DMS 273 treated with DMSO at 0.1 percent for 48 hours (cell line): ENCODE measurements at places on chromosomes 3 and 15.

DNA sequence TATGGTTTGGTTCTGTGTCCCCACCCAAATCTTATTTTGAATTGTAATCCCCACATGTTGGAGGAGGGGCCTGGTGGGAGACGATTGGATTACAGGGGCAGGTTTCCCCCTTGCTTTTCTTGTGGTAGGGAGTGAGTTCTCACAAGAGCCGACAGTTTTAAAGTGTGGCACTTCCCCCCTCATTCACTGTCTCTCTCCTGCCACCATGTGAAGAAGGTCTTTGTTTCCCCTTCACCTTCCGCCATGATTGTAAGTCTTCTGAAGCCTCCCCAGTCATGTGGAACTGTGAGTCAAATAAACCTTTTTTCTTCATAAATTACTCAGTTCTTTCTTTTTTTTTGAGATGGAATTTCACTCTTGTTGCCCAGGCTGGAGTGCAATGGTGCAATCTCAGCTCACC lies 124.9 kb downstream of the IQCH start:
- no peak for DNase-seq

DNA sequence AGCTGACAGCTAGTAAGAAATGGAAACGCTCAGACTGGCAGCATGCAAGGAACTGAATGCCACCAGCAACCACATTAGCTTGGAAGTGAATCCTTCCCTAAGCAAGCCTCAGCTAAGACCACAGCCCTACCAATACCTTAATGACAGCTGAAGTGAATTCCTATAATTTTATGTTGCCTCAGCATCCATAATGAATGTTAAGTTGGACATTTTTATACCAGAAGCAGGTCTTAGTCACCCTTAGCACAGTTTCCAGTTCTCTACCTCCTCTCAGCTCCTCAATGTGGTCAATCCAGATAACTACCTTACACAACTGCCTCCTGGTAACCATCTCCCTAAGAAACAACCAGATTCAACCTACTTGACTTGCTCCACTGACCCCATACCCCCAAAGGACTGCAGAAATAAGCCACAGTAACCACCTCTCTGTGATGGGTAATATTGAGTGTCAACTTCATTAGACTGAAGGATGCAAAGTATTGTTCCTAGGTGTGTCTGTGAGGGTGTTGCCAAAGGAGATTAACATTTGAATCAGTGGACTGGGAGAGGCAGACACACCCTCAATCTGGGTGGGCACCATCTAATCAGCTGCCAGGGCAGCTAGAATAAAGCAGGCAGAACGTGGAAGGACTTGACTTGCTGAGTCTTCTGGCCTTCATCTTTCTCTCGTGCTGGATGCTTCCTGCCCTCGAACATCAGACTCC lies 33.5 kb downstream of the NEDD4 start:
- DNase-seq: no peak

DNA sequence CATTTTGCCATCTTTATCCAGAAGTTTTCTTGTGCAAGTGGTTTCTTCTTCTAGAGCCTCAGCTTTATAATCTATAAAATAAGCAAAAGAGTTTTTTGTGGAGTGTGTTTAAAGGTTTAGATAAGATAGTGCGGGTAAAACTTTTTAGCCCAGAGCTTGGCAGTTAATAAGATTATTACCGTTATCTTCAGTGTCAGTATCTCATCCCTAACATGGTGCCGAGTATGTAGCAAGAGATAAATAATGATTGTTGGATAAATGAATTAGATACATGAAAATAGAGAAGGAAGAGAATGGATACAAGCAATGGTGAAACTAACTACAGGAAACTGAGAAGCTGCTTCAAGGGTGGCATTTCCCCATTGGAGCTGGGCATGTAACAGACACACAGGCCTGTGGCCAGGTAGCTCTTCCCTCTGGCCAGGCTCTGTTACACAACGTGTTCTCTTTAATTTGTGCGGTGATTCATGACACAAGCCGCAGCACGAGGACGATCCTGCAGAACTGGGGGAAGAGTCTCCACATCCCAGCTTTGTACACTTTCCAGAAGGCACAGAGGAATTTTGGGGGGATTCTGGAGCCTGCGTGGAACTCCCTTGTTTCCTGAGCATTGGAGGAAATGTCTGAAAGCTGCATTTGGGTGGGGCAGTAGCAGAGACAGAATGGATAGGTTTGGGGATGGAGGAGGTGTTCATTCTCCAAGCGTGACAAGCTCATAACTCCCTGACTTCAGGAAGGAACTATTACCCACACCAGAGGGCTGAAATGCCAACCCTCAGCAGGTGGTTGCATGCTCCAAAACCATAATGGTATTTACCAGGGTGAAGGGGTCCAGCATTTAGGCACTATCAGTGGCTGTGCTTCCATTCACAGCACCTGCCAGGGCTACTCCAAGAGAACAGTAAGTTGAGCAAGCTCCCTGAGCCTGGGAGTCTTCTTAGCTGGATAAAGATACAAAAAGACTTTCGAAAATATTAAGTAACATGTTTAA lies 14.2 kb upstream of the ST6GAL1 start:
- no peak for DNase-seq

GRCh38 chr3:32700244-32700643 lies 15.3 kb downstream of the CNOT10 start:
- DNase-seq: no peak

DNA sequence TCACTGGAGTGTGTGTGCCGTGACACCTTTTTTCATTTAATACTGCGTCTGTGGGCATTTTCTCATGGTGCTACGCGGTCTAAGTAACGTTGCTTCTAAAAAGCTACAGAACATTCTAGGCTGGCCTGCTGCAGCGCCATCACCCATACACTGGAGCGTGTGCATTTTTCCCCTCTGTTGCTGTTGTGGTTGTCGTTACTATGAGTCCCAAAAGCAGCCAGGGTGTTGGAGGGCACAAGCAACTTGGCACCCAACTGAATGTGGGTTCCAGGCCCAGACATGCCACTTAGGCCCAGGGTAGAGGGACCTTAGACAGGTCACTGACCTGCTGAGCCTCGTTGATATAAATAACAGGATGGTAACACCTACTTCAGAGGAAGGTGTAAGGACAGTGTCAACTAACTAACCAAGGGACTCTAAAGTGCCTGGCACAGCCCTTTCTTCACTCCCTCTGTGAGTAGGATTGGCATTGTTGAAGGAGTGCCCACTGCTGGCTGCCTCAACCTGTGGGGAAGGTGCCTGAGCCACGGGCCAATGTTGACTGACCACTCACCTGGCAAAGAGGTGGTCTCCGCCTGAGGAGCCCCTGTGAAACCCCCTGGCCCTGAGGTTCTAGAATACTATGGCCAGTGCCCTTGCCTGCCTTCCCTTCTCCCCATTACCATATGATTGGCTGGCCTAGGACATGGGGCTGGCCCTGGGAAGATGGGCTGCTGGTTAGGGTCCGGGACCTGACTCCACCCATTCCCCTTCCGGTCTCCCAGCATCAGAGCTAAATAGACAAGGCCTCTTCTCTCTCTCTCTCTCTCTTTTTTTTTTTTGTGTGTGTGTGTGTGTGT lies 3.5 kb downstream of the CSK start:
- DNase-seq: no peak

GRCh38 chr3:175374705-175375104 lies 515.6 kb downstream of the NAALADL2 start:
- DNase-seq: no peak

DNA sequence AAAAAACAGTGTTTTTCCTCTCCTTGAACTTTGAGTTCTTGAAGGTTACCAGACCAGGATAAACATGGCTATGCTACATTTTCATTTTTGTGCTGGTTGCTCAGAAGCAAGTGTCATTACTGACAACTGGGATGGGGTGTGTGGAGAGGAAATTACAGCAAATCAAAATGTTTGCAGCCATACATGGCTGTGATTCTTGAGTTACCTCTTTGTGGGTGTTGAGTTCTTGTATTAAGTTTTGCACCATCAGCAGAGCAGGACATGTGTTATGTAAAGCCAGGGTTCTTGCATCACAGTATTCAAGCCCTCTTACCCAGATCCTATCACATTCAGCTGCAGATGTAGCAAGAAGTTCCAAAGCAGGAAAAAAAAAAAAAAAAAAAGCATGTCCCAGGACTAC lies 53.9 kb upstream of the ATOSA start:
- DNase-seq: no peak

DNA sequence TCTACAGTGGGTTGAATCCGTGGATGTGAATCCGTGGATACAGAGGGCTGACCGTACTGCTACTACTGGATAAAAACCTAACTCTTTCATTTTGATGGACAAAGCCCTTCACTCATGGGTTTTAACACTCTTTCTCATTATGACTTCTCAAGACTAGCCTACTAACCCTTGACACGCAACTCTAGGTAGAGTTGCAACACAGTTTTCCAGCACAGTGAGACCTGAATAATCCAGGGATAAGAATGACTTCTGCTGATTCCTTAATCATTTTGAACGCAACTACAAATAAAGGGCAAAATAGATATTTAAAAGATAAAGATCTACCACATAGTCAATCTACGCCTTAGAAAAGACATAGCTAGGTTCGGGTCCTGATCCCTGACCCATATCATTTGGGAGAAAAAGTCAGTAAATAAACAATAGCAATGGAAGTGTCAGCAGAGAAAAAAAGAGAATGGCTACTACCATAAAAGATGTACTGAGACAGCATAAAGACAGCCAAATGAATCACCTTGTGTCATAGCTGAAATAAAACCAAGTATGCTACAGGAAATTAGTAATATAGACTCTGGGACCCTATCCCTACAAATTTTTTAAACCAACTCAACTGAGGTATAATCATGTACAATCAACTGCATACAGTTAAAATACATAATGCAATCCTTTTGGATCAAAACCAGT lies 87.6 kb downstream of the DPH6 start:
- DNase-seq: no peak

GRCh38 chr15:26724381-26725150 lies 48.3 kb downstream of the GABRB3 start:
- DNase-seq: no peak

- DNase-seq: no peak
Observed at GRCh38 chr15:67366904-67367303, 112.3 kb downstream of the IQCH start.

DNA sequence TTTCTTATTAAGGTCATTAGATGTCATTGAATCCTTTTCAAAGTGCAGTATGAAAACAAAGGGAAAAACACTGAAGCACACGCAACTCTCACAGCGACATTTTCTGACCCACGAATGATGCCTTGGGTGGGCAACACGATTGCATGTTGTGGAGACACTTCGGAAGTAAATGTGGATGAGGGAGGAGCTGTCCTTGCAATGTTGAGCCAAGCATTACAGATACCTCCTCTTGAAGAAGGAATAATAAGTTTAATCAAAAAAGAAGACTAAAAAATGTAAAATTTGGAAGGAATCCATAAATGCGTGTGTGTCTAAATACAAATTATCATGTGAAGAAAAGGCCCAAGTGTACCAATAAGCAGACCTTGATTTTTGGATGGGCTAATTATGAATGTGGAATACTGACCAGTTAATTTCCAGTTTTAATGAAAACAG lies 16.9 kb downstream of the THBS1 start:
- no peak for DNase-seq

- no peak for DNase-seq
Observed at GRCh38 chr3:15102836-15103235, 3.9 kb upstream of the RBSN start.

- DNase-seq: no peak
Observed at GRCh38 chr3:59803268-59803667, 753.4 kb upstream of the CFAP20DC start.

- DNase-seq: no peak
Observed at GRCh38 chr3:69770976-69771634, 31.8 kb downstream of the MITF start.

DNA sequence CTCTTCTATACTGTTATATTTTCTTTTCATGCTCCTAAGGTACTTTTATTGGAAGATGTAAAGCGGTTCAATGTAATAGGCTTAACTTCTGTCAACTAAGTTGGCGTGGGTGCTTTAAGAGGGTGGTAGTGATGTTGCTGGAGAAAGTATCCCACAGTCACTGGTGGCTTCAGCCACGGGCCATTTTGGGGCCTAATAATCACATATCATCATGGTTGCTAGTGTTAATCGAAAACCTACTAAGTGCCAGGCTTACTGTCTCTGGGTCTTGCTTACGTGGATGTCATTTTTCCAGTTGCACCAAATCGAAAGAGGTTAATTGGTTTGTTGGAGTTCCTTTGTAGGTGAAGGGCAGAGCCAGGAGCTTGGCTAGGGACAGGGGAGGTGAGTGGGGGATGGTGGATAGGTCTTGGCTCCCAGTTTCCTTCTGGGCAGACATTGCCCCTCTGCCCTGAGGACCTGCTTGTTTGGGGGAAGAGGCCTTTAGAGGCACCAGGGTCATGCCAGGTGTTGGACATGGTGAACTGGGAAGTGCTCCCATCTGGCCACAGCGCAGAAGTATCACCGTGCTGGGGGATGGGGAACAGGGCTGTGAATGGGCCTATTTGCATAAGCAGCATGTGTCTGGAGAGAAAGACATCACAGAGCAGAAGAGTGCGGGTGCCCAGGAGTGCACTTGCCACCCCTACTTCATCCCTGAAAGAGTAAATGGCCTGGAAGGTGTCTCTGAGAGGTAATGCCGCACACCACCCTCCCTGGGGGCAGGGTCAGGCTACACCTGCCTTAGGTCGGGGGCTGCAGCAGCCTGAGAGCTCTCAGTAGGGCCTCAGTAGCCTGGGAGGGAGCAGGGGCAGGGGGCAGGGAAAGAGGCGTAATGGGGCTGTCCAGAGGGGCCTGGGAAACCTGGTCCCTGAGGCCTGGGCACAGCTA lies 62.4 kb upstream of the POLG start:
- no peak for DNase-seq

DNA sequence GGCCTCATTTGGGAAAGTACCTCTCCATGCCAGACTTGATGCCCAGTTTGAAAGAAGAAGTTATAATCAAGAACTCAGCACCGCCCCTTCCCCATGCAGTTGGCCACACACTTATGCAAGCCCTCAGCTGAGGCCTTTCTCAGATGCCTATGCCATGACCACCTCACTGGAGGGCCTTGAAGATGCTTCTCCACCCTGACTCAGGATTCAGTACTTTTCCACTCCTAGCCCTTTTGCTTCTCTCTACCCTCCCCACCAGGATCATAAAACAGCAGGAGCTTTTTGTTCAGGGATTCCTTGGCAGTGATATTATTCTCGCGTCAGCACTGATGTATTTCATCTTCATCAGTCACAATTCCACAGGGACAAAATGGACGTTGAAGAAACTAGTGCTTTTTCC lies 313.5 kb downstream of the PYDC2 start:
- no peak for DNase-seq

DNA sequence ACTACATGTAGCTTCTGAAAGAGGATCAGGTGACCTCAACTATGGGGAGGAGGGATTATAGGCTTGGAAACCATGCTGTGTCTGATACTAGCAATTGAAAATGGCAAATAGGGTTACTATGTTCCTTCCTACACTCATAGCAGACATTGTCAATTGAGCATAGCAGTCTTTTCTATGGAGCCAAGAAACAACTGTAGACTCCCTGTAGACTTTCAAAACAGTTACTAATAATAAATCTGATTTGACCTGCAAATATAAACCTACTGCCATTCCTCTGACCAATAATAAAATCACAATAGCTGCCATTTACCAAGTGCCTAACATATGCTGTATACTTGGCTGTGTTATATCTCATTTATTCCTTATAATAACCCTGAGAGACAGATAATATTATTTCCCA lies 8.5 kb upstream of the ARL14 start:
- DNase-seq: no peak
